Stimulated activated CD8-positive, alpha-beta memory T cell treated with anti-CD3 and anti-CD28 coated beads, Interleukin-7, amount 100 ng/mL, for 1 hour (primary cell): ENCODE measurements at places on chromosomes 7 and 10.

DNA sequence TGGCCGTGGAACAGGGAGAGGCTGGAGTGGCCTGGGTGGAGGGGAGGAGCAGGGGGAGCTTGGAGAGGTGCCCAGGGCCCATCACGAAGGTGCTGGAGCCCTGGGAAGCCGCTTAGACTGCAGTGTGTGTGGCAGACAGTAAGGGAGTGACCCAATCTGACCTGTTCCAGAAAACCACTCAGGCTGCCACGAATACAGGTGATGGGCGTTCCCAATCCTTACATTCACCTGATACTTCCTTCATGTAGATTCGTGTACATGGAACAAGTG, 161.7 kb downstream of the SVIL start:
- no peak for DNase-seq

DNA sequence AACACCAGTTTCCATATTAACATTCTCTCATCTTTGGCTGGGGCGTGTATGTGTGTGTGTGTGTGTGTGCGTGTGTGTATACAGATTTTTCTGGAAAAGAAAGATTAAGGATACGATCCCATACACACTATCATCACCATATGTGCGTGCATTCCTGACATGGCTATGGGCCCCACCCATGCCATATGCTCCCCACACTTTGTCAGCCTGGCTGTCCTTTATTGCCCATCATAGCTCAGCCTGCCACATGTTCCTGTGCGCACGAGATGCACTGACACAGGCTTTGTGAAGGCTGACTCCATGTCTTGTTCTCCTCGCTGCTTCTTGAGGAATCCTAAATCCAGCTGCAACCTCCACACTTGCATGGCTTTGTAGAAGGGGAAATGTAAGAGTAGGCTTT, 984.1 kb downstream of the LRMDA start:
- no peak for DNase-seq

- DNase-seq = no peak
These were observed 206.7 kb downstream of the POU6F2 start for GRCh38 chr7:39184391-39184790.

- DNase-seq = no peak
These were observed 41.1 kb upstream of the ADARB2 start for GRCh38 chr10:1778375-1778969.

DNA sequence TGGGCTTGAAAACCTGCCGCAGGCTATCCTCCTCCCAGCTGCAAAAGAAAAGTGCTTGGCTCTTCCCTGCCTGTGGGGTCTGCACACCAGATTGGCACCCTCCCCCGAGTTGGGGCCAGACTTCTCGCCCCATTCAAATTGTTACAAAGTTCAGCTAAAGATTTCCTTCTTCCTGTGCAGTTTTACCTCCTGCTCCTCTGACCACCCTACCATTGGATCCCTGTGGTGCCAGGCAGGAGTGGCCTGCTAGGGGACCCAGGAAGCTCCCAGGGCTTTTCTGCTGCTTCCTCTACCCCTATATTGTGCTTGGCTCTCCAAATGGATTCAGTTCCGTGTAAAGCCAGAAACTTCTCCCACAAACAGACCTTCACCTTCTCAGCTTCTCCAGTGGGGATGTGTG, 135.1 kb upstream of the GAD2 start:
- no peak for DNase-seq

DNA sequence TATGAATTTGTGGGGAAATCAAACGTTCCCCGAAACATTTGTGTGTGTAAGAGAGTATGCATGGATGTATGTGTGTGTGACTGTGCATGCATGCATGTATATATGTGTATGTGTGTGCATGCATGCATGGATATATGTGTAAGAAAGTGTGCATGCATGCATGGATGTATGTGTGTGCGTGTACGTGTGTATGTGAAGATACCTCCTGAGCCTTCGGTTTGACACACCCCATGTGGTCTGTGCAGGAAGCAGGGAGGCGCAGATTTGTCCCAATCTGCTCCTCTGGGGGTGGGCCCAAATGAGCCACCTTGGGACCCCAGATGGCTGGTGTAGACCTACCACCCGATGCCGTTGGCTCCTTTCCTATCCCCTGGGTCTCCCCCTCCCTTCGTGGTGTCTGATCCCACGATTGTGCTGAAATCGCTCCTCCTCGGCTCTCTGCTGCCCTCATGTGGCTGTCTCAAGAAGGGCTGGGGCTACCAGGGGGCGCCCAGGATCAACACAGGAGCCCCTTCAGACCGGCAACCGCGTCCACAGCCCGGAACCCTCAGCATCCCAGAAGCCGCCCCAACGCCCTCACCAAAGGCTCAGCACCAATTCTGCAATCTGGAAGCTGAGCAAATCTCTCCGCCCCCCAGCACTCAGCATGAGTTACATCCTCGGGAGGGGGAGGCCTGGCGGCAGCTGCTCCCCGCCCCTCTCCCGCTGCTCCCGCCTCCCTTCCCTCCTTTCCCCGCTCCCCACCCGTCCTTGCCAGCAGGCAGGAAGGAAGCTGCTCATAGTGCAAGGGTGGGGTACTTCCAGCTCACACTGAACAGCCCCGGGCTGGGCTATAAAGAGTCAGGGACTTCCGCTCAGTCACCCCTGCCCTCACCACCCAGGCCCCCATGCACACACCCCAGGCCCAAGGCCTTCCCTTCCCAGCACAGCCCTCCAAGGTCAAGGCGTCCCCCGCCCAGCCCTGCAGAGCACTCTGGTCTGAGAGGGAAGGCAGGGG, 2.3 kb upstream of the NOS3 start:
- peak; percentile 34 for DNase-seq

DNA sequence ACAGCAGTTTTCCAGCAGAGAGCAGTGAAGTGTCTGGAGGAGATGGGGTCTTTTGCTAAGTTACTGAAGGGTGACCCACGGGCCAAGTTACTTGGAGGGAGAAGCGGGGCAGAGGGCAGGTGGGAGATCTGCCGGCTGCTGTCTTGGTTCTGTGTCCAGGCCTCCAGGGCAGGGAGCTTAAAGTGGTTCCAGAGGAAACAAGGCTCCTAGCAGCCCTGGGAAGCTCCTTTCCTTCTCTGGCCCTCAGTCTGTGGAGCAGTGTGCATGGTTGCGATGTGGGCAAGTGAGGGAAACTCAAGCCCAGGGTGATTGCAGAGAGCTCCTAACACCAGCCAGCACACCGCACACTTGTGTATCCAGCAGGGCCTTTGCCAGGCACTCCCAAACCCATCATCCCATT, 6.3 kb downstream of the GHRHR start:
- no peak for DNase-seq

DNA sequence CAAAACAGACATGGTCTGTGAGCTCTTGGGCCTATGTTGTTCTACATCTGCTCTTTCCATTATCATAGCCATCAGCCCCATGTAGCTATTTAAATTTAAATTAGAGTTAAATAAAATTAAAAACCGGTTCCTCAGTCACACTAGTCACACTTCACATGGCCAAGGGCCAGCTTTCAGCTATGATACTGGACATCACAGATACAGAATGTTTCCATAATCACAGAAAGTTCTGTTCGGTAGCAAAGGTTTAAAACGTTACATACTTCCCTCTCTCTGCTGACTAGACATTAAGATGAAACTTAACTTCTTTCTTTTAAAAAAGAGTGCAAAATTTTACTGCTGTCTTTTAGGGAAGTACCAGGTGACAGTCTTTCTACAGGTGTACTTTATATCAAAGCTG, 43.0 kb downstream of the SRPK2 start:
- no peak for DNase-seq

DNA sequence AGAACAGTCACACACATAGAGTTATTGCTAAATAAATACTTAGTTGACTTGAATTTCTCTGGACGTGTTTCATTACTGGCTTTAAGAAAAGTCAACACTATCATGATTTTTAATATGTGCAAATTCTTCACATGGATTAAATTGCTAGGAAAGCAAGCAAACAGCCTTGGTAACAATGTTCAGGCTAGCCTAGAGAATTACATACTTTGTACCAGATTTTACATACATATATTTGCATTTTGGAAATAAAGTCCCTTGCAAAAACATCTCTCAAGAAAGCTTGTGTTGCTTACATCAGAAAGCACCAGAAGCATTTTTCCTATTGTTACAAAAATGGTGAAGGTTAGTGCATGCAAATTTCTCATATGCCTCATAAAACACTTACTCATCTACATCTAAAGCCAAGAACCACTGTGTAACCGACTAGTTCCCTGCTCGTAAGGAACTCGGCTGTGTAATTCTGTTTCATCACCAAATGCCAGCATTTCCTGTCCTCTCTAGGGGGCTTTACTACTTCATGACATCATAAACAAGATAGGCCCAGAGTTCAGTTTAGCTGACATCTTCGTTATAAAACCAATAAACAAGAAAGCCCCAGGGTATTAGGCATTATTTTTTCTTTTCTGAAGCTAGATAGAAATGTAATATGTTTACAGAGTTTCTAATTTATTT, 87.8 kb downstream of the CFAP58 start:
- no peak for DNase-seq

DNA sequence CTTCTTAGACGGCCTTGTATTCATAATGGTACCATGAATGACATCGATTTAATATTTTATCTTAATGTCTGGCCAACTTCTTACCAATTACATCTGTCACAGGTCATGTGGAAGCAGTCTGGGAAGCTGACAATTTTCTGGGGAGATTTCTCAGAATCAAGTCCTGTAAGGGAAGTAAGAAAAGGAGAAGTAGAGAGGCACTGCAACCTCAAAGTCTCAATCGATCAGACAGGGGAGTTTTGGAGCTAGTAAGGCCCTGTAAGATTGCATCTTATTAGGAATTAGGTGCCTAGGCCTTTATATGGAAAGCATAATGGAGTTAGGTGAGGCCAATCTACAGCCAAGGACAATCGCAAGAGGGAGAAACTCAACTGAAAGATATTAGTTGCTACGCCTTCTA, 694.6 kb upstream of the SORCS1 start:
- no peak for DNase-seq

GRCh38 chr10:99758211-99758891, 24.1 kb upstream of the ABCC2 start:
- DNase-seq = no peak

GRCh38 chr10:73117976-73118743, 7.9 kb downstream of the NUDT13 start:
- no peak for DNase-seq

DNA sequence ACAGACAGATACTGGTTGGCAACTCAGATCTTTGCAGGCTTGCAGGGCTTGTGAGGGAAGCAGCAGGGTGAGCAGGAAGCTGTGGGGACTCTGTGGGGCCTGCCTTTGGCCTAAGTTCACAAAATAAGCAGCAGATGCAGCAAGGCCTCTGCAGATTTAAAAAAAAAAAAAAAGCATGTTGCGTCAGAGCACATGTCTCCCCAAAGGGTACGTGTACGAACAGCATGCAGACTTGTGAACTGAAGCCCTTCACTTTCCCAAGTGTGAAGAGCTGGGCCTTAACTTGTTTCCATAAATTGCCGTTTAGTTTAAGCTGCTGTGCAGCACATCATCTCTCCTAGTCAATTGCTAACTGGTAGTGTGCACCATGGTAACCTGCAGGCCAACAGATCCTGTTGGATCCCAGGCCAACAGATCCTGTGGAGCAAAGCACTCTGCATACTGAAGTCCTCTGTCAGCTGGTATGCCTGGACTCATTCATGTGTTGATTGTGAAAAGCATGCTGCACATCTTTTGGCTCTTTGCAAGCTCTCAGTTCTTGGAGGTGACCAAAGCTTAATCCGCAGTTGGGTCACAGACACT, 10.8 kb upstream of the XPNPEP1 start:
- no peak for DNase-seq

GRCh38 chr7:39510864-39511354, 55.3 kb upstream of the YAE1 start:
- no peak for DNase-seq

DNA sequence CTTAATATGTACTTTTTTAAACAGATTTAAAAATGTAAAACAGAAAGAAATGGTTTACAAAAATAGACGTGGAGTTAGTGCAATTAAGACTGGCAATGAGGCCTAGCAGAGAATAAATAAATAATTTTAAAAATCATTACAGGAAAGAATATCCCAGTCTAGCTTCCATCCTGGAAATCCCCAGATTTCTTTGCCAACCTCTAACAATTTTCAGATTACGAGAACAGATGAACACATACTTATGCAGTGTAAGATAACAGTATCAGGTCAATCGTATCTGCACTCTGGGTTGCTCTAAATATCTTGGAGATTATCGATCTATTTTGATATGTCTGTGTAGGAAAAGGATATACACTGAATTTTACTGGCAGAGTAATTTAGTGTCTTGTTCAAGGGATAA, 210.5 kb downstream of the SEMA3A start:
- no peak for DNase-seq

DNA sequence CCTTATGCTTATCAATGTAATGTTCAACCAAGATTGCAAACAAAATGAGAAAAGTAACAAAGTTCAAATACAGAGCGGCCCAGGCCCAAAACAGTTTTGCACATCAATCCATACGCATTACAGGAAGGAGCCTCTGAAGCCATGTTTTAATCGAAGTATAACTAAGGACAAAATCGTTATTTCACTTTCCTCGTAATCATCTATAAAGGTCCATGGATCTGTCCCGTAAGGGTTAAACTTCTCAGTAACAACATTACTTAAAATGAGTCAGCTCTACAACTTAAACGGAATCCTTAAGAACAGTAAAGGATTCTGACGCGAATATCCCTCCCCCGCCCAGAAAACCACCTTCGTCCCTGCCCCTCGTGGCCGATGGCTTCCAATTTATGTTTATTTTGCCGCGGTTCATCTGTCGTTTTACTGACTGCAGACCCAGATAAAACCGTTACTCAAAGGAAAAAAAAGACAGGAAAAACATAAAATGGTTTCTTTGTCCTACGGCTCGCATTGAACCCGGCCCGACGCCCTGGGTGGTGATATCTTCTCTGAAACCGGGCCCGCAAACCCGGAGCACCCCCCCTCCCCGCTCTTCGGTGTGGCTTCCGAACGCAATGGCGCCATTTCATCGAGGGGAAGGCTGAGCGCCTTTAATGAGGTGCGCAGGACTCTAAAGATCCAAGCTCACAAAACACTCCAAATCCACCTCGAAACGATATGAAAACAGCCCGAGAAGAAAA, 1.1 kb downstream of the HNRNPA2B1 start:
- DNase-seq = peak; percentile 43

GRCh38 chr10:98790817-98791216, 344.1 kb upstream of the HPS1 start:
- no peak for DNase-seq

DNA sequence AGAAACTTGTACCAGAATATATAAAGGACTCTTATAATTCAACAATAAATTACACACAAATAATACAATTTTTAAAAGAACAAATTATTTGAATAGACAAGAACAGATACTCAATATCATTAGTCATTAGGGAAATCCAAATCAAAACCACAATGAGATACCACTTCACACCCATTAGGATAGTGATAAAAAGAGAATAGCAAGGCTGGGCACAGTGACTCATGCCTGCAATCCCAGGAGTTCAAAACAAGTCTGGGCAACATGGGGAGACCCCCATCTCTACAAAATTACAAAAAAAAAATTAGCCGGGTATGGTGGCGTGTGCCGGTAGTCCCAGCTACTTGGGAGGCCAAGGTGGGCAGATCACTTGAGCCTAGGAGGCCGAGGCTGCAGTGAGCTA, 52.2 kb upstream of the KCNIP2 start:
- no peak for DNase-seq

- no peak for DNase-seq
These were observed 150.4 kb downstream of the TAX1BP1 start for GRCh38 chr7:27890205-27890849.

- no peak for DNase-seq
These were observed 68.2 kb downstream of the LRMDA start for GRCh38 chr10:75499556-75500160.
